ENCODE measurements at places on chromosomes 7 and 10. TPM values are rescaled to one million over a fixed set of nuclear protein-coding genes. Genes with fewer than 3 reads are reported as not detected.

The OR2A42 gene
- total RNA-seq = not detected

The UROS gene
- total RNA-seq = 45.4 TPM

DNA sequence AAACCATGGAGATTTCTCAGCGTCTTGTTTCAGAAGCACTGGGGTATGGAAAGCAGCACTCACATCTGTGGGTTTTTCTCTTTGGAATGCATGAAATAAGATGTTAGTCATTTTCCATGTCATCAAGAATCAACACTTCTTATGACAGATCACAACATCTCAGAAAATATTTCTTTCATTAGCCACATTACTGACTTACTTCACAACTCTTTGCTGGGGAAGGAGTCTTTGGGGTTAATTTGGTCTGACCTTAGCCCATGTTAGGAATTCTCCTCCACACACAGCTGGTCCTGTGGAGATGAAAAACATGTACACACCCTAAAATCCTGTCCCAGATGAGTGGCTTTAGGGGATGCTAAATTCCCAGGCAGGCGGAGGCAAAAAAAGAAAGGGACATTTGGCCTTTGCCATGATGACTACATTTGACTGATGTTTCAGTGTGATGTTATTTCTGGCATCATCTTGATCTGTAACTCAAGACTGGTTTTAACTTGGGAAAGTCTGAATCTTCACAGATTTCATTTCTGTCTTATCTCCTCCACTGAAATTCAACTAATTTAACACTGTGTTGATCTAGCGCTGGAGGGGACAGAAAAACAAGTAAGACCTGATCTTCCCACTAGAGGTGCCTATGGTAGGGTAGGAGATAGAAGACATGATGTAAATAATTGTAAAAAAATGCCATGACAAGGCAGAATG, 363.2 kb downstream of the PRPF18 start:
- no peak for DNase-seq

The HYCC1 gene
- 49.5 TPM for total RNA-seq

- DNase-seq = no peak
These were observed 122.4 kb downstream of the CTTNBP2 start for GRCh38 chr7:117750612-117751563.

DNA sequence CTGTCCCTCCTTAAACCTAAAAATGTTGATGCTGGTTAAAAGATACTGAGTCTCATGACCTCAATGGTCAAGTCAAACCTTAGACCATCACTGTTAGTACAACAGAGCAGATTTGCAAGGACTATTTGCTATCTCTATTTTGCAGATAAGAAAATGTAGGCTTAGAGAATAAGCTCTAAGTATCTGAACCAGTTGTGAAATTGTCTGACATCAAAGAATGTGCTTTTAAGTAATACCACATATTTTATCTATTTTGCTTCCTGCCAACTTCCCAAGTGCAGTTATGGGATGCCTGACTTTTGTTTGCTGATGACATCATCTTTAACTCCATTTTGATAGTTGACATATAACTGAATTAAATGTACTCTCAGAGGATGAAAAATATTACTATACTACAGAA, 83.6 kb upstream of the TMEM106B start:
- no peak for DNase-seq

The PRR15 gene
- total RNA-seq = not detected

DNA sequence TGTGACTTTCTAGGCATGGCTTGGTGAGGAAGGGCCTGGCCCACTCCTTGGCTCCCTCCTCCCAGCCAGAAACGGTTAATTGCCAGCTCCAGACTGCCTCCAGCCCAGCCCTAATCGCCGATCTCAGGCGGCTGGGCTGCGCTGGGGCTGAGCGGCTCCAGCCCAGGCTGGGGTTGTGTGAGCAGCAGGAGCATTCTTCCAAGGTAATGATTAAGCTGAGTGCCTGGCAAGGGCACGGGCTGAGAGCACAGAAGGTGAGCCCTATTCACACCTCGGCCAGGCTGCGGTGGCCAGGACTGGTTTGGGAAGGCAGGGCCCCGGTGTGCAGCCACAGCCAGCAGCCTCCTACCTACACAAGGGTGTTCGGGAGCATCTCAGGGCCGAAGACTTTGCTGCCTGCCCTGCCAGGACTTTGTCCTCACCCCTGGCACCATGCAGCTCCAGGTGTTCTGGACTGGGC, at the start of gene TMEM72:
Gene TMEM72 (plus strand): TSS at position 257 of the 460 bp plus-strand sequence. CDS start 176 bp downstream, at position 433.
- no peak for DNase-seq

DNA sequence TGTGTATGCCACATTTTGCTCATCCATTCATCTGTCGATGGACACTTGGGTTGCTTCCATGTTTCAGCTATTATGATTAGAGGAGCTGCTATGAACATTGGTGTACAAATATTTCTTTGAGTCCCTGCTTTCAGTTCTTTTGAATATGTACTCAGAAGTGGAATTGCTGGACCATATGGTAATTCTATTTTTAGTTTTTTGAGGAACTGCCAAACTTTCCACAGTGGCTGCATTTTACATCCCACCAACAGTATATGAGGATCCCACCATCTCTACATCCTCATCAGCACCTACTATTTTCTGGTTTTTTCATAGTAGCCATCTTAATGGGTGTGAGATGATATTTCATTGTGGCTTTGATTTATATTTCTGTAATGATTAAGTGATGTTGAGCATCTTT, 44.7 kb upstream of the ZMIZ2 start:
- DNase-seq = no peak

The FEZF1 gene
- total RNA-seq = not detected

GRCh38 chr7:36406156-36406555, 16.5 kb downstream of the ANLN start:
- no peak for DNase-seq

DNA sequence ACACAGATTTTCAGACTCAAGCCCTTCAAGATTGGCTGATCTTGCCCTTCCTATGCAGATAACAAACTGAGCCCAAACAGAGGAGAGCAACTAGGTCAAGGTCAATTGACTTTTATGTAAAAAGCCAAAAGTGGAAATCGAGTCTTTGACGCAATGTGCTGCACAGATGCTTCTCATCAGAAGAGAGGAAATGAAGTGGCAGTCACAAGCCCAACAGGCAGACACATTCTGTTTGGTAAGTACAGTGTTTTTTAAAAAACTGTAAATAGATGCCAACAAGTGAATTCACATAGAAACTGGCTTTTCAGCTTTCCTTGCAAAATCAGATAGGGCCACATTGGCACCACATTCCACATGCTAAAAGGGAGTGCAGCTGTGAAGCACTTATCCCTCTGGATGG, 606.6 kb downstream of the KCNMA1 start:
- no peak for DNase-seq

The CNPY1 gene
- not detected for total RNA-seq

The AKR1D1 gene
- not detected for total RNA-seq

The STARD3NL gene
- total RNA-seq = 22.0 TPM

DNA sequence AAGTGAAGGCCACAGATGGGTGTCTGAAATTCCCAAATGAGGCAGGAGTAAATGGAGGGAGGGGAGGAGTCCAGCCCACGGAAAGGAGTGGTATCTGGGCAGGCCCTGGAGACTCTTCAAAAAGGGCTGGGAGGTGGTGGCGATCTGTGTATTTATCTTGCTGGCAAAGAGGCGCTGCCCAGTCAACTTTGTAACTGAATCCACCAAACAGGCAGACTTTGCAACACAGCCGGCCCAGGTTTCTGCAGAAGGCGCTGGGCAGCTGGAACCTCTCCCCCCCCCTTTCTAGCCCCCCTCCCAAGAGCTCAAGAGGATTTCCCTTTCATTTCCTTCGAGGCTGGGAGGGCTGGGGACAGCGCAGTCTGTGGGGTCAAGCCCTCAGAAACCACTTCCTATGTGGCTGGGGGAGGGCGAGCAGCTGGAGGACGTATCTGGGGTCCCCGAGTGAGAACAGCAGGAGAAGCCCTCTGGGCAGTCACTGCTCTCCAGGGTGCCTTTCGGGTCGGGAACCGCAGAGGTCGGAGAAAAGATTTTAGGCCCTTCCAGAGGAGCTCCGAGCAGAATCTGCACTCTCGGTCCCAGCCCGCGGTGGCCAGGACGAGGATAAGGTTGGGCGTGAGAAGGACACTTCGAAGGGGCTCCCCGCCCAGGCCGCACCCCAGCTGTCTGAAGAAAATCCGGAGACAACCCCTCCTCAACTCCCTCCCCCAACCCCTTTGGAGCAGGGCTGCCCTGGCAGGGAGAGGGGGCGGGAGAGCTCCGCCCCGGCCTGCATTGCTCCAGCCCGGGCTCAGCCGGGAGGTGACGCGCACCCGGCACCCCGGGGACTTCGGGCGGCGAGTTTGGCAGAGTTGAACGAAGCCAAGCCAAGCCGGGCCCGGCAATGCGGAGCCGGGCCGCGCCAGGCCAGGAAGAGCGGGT, 965 bp downstream of the ZCCHC24 start:
- peak; percentile 78 for DNase-seq

The IQCE gene
- total RNA-seq = 10.0 TPM

- no peak for DNase-seq
These were observed 237.7 kb downstream of the WDR37 start for GRCh38 chr10:1293636-1294435.

The HABP2 gene
- total RNA-seq = not detected

GRCh38 chr10:22301193-22301592, 15.0 kb upstream of the COMMD3 start:
- no peak for DNase-seq

GRCh38 chr10:27949528-27950241, 49.2 kb downstream of the ODAD2 start:
- no peak for DNase-seq

- DNase-seq = peak; percentile 73
These were observed 149.6 kb downstream of the C10orf105 start for GRCh38 chr10:71569775-71570588.

GRCh38 chr7:105519353-105519752, 2.7 kb downstream of the PUS7 start:
- no peak for DNase-seq

GRCh38 chr7:40525764-40526163, 391.0 kb downstream of the SUGCT start:
- no peak for DNase-seq

- DNase-seq = no peak
These were observed 733.8 kb downstream of the PARD3 start for GRCh38 chr10:34081347-34081743.

The NKX2-3 gene
- not detected for total RNA-seq

DNA sequence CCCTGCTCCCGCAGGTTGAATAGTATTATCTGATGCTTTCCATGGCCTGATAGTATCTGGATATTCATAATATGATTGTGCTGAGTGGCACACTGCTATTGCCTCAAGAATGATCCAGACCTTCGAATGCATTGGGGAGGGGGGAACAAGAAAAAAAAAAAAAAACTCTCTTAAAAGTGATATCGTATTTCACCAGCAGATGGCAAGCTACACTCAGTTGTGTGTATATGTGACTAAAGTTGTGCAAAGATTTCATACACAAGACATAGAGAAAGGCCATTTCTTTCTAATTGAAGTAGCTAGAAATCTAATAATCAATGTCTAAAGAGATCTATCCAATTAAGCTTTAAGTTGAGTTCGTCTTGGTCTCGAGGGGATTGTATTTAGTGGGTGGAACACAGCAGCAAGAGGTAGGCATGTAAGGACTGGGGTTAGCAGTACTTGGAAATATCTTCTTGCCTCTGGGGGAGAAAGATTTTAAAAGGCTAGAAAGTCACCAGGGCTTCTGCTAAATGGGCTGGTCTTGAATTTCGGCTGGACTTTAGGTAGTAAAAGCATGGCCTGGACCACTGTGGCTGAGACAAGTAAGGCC, 15.3 kb downstream of the SFRP4 start:
- no peak for DNase-seq

GRCh38 chr7:148715027-148715426, 16.3 kb downstream of the CUL1 start:
- no peak for DNase-seq

GRCh38 chr7:158766570-158767281, 62.1 kb upstream of the NCAPG2 start:
- no peak for DNase-seq

DNA sequence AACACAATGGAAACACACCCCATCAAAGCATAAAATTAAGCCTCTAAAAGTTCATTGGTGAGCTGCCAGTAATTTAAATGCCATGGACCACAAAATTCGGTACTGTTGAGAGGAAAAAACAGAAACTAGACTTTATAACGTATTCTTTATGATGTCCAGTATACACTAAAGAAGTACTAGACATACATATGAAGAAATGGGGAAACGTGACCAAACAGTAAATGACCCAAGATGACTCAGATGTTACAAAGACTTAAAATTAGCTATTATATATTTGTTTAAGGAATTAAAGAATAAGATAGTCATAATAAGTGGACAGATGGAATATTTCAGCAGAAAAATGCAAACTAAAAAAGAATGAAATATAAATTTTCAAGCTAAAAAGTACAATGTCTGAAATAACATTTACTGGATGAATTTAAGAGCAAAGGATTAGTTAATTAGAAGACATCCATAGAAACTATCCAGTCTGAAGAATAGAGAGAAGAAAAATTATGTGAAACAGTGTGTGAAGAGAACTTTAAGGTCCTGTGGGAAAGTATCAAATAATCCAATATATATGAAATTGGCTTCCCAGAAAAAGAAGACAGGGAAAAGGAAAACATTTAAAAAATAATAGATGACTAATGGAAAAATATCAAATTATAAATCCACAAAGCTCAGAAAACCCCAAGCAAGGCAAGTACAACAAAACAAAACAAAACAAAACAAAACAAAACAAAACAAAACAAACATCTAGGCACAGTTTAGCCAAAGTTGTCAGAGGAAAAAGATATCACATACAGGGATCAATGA, 69.4 kb downstream of the SAMD9 start:
- no peak for DNase-seq

GRCh38 chr7:83486957-83487356, 162.0 kb downstream of the SEMA3E start:
- DNase-seq = no peak

- DNase-seq = peak; percentile 66
These were observed 1.4 kb downstream of the HPSE2 start for GRCh38 chr10:99234041-99234790.

DNA sequence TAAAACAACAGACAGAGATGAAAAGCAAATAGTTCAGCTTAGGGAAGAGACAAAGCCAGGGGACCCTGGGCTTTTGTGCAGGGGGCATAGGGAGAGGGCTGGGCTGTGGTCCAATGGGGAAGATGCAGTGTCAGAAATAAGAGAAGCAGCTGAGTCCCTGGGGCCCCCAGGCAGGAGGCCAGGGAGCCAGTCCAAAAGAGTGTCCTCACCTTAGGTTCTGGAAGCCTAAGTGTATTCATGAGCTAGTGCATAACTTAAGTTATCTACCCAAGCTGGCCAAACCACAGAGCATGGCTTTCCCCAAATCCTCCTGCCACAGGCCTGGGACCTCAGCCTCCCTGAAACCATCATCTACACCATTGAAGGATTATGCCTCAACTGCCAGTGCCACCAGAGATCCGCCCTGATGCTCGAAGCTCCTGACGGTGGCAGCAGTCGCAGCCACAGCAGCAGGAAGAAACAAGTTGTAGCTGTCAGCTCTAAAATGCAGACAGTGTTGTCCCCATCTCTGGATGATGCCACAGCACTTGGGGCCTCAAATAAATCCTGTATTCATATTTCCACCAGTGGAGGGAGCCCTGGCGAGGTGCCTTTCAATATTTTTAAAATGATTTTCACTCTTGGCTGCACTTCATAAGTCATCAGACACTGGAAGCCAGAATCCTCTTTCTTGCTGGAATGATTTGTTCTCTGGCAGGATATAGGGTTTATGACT, 574.6 kb downstream of the GRID1 start:
- DNase-seq = no peak

The SSMEM1 gene
- total RNA-seq = not detected

The TMEM184A gene
- not detected for total RNA-seq
